ENCODE measurements at places on chromosomes 2 and 18.

- DNase-seq: no peak
Measured at GRCh38 chr2:219523031-219523671, 8.9 kb downstream of the ASIC4 start.

DNA sequence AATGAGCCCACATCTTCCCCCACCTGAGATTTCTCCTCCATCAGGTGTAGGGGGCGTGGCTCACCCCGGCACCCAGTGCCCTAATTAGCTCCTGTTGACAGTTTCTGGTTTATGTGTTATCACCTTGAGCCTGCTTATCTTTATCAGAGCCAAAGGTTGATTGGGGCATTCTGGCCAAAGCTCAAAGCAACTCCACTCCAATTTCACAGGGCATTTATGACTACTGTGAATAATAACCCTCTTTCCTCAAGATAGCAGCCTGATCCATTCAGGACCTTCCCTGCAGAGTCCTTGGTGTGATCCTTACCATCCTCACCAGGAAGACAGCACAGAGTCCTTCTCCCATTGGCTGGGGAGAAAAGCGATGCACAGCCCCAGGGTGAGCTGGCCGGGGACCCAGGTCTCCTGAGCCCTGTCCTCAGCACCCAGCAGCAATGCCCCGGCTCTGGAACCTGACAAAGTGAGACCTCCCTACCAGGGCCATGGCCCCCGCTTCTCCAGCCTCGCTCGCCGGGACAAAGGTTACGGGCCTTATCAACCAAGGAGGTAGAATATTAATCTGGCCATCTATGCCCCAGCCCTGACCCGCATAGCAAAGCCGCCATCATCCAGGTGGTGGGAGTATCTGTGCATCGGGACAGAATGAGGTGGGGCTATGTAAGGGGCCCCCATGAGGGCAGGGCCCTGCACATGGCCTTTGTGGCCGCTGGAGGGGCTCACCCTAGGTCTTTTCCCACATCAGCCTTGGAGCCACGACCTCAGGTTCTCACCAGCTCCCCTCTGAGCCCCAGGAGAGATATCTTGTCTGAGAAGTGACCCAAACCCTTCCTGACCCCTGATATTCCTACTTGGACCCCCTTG, 64.5 kb downstream of the ZFP36L2 start:
- DNase-seq: no peak

DNA sequence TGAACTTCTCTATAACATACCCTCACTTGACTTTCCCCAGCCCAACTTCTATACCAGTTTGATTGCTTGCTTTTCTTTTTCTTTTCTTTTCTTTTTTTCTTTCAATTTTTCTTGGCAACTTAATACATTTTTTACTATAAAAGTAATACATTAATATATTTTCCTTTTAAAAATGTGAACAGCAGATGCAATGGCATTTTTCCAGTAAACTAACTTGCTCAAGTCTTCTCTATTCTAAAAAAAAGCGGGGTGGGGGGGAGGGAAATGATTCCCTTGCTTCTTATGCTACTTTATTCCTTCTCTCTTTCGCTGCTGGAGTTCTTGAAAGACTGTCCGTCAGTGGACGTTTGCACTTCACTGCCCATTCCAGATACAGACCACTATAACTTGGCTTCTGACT, 70.5 kb downstream of the RBMS1 start:
- DNase-seq: no peak

DNA sequence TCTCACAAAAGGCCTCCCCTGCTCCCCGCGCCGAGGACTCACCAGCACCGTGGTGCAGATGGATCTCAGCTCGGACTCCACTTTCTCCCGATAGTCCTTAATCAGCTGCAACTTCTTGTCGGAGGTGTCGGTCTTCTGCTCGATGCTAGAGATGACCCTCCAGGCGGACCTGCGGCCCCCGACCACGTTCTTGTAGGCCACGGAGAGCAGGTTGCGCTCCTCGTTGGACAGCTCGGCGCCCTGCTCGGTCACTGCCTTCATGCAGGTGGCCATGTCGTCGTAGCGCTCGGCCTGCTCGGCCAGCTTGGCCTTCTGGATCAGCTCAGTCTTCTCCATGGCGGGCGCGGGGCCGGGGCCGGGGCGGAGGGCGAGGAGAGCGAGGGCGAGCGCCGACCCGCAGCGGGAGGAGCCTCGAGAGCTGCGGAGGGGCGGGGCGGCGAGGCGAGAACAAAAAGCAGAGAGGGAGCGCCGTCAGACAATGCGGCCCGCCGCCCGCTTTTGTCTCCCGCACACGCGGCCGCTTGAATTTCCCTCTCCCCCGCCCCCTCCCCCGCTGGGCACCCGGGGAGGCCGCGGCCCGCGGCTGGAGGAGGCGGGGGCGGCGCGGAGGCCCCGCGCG, 571 bp downstream of the YWHAQ start:
- peak; percentile 19 for DNase-seq

DNA sequence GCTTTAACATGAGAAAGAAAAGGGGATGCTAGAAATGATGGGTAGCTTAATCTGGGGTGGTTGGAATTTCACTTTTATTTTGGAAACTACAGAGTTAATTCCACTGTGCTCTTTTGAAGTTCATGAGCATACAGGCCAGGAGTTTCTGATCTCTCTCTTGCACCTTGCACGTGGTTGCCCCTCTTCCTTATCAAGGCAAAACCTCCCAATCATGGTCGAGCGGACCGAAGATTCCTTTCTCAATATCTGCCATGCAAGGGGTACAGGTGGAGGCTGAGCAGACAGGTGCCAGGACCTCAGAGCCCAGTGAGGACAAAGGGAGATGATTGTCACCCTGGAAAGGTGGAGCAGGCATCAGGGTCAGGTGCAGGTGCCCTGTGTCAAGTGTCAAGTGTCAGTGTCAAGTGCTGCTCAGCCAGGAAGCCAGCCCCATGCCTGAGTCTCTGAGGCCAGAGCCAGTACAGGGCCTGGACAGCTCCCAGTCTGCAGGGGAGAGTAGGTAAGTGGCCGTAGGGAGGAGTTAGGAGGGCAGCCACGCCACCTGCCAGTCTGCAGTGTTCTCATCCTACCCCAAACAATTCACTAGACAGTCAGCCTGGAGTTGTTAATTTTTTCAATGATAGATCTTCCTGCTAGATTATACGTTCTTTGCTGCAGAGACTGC, 42.2 kb downstream of the LPIN1 start:
- DNase-seq: no peak

GRCh38 chr2:137185378-137186078, 420.2 kb downstream of the THSD7B start:
- no peak for DNase-seq

GRCh38 chr18:35241448-35241804, 592 bp downstream of the ZNF397 start:
- DNase-seq: no peak

DNA sequence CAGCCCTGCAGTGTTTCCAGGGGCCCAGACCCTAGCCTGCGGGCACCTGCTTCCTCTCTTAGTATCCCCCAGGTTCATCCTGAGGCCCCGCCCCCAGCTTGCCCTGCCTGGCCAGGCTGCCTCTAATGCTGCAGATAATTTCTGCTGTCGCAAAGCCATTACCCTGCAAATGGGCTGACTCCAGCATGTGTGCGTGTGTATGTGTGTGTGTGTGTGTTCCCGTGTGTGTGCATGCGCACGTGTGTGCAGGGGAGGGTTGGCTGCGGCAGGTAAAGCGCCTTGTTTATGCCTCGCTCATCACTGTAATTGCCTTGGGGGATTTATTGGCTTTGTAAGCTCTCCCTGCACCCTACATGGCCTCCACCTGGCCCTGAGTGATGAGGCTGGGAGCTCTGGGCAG, 7.6 kb upstream of the PRSS56 start:
- DNase-seq: no peak

DNA sequence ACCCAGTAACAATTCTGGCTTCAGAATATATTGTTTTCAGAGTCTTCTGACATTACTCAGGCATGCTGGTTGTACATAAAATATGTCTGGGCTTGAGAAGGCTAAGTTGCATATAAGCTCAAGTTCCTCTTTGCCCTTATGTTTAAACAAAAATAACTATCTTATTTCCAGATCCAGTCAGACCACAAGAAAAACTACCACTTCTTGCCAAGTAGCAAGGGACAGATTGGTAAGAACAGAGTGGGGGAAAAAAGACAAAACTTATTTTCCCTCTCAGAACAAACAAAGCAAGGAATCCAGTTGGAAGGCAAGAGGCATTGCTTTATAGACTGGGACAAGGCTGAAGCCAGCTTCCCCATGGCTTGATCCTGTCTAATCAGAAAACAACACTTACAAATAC, 1036.7 kb upstream of the CELF4 start:
- DNase-seq: no peak

DNA sequence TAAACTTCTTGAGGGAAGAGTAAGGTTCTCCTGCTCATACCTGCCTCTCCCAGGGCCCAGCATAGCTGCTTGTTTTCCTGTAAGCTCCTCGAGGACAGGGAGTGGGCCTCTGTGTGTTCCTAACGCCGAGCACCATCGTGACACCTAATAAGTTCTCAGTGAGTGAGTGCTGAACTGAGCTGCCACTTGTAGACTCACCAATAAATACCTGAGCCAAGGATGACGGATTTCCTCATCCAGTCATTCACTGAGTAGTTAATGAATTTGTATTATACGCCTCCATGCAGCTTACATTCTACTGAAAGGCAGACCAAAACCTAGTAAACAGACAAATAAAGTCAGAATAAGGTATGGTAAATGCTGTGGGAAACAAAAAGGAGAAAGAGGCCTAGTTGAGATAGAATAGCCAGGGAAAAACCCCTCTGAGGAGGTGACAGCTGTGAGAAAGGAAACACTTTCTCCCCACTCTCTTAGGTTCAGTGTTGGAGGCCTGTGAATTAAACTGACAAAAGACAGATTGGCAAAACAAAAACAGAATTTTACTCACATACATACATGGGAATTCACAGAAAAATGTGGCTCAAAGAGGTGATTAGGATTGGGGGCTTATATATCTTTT, 138.6 kb downstream of the B3GNT2 start:
- DNase-seq: no peak
